Activated naive CD8-positive, alpha-beta T cell treated with anti-CD3 and anti-CD28 coated beads for 36 hours (primary cell): ENCODE measurements at places on chromosomes 11 and 22.

GRCh38 chr11:72673284-72673942, 809 bp downstream of the PDE2A start:
- no peak for DNase-seq

GRCh38 chr22:48968201-48968959, 859.3 kb downstream of the BRD1 start:
- no peak for DNase-seq

DNA sequence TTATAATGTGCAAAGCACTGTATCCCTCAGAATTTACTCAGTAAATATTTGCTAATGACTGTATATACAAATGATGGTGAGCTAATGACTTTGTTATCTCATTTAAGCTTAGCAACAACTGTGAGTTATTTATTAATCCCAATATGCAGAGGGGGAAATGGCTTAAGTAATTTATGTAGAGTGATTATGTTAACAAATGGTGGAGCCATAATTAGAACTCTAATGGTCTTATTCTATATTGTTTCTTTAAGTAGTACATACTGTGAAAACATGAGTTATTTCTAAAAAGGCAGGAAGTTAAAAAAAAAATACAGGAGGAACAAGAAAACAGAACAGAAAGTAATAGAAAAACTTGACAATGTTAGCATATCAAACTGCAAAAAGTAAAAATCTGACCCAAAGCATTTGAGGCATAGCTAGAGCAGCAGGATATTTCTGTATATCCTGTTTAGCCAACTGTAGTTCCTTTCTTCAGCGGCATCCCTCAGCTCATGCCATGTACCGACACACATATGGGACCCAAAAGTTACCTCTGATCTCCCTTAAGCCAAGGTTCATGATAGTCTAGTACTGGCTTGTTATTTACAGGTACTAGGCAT, 94.2 kb downstream of the FCHSD2 start:
- DNase-seq: no peak

DNA sequence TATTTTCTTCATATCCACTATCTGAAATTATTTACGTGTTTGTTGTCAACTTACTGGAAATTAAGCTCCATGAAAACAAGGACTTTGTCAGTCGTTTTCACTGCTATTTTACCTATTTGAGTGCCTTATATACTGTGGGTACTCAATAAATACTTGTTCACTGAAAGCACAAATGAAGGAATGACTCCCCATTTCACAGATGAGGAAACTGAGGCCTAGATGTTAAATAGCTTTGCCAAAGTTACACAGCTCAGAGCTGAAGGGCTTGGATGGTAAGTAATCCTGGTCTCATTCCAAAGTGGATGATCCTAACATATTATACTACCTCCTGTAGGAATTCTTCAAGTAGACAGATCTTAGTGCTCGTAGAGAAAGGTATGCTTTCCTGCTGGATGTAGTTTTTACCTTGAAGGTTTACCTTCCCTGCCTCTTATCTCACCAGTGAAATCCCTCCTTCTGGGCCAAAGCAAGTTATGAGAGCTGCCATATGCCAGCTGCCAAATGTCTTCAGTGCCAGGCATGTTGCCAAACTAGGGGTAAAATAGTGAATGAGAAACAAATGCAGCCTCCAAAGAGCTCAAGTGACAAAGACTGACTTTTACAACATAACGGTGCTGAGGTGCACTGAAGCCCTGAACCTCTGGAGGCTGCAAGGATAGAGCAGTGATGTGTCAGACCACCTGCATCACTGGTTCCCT, 129.7 kb downstream of the TRIM44 start:
- DNase-seq: no peak

DNA sequence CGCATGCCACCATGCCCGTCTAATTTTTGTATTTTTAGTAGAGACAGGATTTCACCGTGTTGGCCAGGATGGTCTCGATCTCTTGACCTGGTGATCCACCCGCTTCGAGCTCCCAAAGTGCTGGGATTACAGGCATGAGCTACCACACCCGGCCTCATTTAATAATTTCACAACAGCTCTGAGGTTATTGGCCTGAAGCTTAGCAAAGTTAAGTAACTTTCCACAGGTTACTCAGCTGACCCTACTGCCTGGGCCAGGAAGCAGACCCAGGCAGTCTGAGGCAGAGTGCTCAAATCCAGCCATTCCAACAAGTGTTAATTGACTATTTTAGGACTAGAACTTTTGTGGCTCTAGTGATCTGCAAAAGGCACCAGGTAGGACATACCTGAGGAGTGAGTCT, 52.2 kb upstream of the L3MBTL2 start:
- no peak for DNase-seq

DNA sequence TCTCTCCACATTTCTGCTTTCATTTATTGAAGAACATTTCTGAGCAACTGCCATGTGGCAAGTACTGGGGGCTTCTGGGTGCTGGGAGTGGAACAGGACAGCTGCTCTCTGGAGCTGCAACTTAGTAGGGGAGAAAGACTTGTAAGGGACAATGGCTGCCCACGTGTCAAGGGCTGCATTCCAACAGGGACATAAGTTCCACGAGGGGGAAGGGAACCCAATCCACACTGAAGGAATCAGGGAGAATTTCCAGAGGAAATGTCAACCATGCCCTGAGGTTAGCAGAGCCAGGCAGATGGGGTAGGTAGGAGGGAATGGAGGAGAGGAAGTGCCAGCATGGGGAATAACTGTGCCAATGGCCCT, 1.7 kb downstream of the MAPK8IP2 start:
- DNase-seq: no peak

GRCh38 chr11:117535850-117536411, 208.3 kb downstream of the CEP164 start:
- no peak for DNase-seq

GRCh38 chr22:19703869-19704268, 10.4 kb upstream of the SEPTIN5 start:
- no peak for DNase-seq

DNA sequence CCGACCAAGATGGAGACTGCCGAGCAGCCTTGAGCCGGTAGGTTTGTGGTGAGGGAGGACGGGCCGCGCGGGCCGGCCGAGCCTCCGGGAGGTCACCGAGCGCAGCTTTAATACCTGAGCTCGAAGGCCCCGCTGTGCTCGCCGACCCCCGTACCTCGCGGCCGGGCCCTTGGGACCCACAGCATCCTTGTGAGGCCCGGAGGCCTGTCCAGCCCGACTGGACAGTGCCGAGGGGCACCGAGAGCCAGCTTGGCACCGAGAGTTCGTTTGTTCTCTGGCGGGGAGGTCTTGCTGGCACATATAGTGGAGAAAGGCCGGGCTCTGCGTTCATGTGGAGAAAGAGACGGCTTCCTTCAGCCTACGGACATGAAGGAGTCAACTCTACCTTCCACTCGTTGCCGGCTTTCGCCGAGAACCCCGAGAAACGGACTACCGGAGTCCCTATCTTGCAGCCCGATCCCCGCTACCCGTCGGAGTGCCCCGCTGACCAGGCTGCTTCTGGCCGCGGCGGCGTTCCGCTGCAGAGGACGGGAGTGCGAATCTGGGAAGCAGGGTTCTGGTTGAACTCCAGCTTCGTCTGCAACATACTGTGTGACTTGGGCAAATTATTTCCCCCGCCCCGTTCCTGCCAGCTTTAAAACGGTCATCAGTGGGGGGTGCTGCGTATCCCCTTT, 349 bp downstream of the TSSC4 start:
- no peak for DNase-seq
